ENCODE measurements at places on chromosomes 5 and 9.

GRCh38 chr5:171841984-171842776 is 56.6 kb downstream of the SMIM23 start:
- DNase-seq, result no peak

DNA sequence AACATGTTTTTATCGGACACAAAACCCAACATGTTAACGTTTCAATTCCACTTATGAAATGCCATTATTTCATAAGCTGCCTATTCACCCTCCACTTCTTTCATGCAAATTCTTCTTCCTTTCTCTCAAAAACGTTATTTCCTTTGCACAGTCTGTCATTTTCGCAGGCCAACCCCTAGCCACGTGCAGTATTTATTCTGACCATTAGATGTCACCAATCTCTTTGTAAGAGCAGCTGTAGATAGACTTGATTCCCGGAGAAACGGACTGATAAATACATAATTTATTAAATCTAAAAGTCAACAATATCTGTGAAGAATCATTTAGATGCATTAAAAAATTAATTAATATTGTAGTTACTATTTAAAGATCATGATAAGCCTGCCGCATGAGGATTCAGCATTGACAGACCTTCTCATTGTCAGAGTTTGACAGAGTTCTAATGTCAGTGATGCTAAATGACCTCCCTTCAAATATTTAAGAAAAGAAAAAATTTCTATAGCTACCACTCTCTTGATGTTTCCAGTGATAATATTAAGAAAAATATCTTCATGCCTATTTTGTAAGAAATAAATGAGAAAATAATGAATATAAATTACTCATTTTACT is 933.6 kb downstream of the CDH12 start:
- no peak for DNase-seq

DNA sequence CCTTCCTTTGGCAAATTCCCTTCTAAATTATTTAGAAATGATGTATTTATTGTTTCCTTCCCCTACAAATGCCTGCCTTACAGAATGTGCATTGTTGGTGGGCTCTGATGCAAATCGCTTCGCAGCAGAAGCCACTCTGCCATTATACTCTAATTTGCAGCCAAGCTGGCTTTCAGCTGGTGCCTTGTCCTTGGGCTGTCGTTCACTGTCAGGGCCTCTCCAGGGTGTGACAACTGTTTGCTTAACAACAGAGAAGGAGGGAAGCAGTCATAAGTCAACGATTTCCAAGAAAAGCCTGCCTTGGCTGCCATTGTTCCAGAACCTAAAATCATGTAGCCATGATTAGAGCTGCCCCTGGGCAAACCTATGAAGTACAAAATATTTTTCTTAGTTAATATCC is 260.1 kb upstream of the RGMB start:
- no peak for DNase-seq

- DNase-seq, result no peak
These were observed 21.2 kb downstream of the DAPK1 start for GRCh38 chr9:87518702-87519335.

DNA sequence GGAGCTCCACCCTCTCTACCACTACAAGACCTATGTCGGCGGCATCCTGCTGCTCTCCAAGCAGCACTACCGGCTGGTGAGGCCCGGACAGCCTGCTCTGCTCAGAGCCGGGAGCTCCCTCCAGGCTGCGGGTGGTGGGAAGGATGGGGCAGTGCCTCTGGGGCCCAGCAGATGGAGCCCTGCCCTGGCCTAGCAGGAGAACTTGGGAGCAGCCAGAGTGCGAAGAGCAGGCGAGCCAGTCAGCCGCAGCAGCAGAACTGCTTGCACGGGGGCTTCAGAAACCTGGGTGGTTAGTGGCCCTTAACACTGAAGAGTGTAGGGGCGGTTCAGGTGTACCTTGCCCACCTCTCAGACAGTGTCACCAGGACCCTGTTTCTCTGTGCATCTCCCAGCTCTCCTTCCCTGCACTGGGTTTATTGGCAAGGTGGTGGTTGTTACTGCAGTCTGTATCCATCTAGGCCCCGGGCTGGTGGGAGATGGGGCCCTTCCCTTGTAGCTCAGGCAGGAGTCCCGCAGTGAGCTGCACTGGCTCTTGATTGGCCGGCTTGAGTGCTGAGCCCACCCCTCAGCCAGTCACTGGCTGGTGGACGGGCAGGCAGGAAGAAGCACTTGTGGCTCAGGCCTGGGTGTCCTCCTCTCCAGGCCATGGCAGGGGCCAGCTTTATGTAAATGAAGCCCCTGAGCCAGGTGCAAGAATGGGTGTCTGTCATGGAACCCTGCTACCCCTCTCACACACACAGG is 7.7 kb downstream of the B4GALT7 start:
- DNase-seq, result peak; percentile 27

DNA sequence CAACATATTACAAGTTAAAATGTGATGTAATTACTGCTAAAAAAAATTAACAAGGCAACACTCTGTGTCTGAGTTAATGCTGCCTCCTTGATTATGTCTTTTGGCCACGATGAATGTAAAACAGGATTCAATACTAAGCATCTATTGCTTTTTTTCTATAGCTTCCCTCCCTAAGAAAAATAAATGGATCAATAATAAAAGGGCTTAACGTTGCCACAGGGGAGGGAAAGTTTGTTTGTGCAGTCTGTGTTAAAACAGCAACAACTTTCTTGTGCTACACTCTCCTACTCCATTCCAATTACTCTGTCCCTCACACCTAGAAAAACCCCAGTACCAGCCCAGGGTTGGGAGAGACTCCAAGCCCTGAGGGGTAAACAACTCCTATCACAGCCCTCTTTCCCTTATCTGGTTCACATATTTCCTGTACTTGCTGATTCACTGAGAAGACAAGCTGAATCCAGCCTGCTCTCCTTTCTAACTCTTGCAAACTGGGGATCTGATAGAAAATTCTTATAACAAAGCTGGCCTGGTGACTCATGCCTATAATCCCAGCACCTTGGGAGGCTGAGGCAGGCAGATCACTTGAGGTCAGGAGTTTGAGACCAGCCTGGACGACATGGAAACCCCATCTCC is 44.8 kb downstream of the PTPN3 start:
- DNase-seq, result no peak

DNA sequence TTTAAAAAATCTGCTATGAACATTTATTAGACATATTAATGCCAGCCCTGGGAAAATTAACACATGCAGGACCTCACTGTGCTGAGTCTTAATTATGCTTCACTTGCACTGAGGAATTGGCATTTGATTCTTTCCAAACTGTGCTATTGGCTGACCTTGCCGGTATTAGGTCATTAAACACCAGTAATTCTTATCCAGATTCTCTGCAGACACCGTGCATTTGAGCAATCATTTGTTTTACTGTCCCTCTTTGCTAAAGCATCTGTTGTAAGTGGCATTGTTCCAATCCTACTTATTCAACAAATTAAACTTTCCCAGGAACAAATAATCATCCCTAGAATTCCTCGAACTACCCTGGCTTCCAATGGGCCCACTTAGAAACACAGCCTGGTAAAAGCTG is 145.0 kb downstream of the SLC12A2 start:
- no peak for DNase-seq

GRCh38 chr5:109707531-109707930 is 17.8 kb downstream of the MAN2A1 start:
- DNase-seq, result no peak

DNA sequence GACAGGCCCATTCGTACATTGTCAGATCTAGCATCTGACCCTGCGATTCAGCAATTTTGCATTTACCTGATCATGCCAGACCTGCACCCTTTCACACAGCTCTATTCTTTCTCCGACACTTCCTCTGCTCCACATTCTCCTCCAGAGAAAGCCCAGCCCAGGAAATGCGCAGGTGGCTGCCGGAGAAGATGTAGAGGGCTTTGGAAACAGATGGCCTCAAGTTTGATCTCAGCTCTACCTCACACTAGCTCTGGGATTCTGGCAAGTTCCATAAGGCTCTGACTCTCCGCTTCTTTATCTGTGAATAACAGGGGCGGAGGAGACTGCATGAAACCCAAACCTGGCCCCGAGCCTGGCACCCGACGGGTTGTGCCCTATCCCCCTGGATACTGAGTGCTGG is 61.5 kb downstream of the GABBR2 start:
- no peak for DNase-seq

- DNase-seq, result no peak
These were observed 46.9 kb downstream of the CSNK1G3 start for GRCh38 chr5:123558762-123559433.

GRCh38 chr5:5332287-5332686 is 90.2 kb upstream of the ICE1 start:
- no peak for DNase-seq

GRCh38 chr9:108671176-108671575 is 184.6 kb downstream of the ACTL7B start:
- DNase-seq, result no peak

DNA sequence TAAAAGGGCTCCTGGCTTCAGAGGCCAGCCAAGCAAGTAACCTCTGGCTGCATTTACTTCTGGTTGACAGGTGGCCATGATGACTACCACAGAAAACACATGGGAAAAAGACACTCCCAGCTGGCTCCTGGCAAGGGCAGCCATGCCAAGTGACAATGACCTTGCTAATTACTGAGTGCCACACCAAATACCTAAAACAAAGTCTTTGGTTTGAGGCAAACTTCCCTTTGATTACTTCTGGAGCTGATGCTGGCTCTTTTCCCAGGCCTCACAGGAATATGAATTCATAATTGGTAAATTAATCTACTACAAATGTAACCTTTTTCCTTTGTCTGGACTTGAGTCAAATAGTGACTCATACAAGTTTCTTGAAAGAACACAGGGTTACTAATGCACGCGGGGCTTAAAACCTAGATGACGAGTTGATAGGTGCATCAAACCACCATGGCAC is 61.0 kb downstream of the LPAR1 start:
- DNase-seq, result no peak

- DNase-seq, result no peak
These were observed 386.3 kb downstream of the BNC2 start for GRCh38 chr9:16484180-16484579.

- no peak for DNase-seq
These were observed 58.5 kb upstream of the EIF4EBP3 start for GRCh38 chr5:140488914-140489313.

GRCh38 chr5:153572411-153573145 is 82.1 kb downstream of the GRIA1 start:
- DNase-seq, result no peak

DNA sequence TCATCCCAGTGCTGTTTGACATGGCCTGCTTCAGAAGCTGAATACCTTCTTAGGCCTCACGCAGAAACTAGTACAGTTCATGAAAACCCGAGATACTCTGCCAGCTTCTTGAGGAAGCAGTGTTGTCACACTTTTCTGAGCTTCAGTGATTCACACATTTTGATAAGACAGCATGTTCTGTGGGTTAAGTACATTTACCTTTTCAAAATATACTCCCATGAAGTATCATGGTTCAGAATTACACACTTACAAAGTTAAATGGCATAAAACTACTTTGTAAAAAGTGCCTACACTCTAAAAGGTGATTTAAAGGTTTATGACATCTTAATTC is 56.9 kb downstream of the VCAN start:
- DNase-seq, result no peak

DNA sequence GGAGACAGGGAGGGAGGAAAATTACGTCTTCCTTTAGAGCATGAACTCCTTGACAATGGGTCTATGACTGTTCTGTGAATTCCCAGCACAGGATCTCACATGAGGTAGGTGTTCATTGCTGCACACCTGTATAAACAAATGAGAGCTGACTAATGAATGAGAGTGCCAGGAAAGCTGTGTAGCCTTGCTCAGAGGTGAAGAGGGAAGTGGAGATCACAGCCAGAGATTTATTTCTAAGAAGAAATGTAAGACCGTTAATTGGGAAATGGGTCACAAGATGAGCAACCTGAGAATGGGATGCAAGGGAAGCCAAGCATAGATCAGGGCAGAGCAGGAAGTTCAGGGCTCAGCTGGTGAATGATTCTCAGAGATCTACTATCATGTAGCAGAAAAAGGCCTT is 295.1 kb downstream of the CDK5RAP2 start:
- DNase-seq, result no peak

- DNase-seq, result no peak
These were observed 7.2 kb downstream of the GAPT start for GRCh38 chr5:58498340-58498942.

GRCh38 chr9:97698865-97699264 is 1.7 kb upstream of the XPA start:
- DNase-seq, result no peak

GRCh38 chr5:8505196-8505595 is 636.2 kb downstream of the MTRR start:
- DNase-seq, result no peak

DNA sequence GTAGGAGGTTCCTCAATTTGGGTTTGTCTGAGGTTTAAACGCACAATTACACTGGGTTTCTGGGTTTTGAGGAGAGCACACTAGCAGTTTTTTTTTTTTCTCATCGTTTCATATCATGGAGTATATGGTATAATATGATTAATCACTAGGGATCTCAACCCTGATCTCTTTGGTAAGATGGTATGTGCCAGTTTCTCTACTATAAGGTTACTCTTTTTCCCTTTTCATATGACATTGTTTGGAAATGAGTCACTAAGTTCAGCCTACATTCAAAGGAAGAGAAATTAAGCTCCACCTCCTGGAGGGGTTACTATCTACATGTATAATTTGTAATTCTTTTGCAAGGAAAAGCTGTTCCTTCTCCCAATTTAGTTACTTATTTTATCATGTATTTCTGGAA is 35.2 kb downstream of the MTRR start:
- DNase-seq, result no peak

GRCh38 chr5:1594357-1595106 is 70.8 kb upstream of the LPCAT1 start:
- DNase-seq, result peak; percentile 87

DNA sequence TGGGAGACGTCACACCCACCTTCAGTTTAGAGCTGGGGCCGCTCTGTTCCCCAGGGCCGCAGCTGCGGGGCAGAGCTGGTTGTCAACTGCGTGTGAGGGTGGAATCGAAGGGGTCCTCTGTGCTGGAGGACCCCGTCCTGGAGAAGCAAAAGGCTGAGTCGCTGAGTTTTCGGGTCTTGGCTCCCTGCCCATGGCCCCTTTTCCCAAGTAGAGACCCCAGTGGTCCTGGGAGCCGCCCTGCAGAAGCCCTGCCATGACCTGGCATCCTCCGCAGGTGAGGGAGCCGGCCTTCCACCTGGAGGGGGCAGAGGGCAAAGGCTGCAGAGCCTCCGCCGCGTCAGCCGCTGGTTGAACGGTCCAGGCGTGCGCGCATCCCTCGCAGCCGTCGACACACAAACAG is 90.4 kb upstream of the COL5A1 start:
- DNase-seq, result no peak

DNA sequence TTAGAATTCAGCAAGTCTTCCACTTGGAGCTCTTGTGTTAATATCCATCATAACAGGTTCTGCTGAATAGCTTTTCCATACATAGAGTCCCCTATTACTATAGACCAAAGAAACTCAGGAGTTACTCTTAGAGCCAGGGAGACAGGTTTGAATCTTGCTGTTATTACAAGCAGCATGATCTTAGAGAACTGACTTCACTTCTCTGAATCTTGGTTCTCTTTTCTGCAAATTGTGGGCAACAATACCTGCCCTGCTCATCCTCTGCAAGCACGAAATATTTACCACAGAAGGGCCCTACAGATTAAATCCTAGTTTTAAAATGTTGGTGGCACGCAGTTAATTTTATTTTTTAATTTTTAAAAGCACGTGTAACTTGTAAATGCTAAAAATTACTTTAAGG is 111.7 kb downstream of the TLR4 start:
- no peak for DNase-seq

GRCh38 chr5:73902327-73903051 is 276.5 kb downstream of the ARHGEF28 start:
- DNase-seq, result no peak
